SHP77 (cell line): ENCODE measurements at places on chromosomes 5 and 9.

DNA sequence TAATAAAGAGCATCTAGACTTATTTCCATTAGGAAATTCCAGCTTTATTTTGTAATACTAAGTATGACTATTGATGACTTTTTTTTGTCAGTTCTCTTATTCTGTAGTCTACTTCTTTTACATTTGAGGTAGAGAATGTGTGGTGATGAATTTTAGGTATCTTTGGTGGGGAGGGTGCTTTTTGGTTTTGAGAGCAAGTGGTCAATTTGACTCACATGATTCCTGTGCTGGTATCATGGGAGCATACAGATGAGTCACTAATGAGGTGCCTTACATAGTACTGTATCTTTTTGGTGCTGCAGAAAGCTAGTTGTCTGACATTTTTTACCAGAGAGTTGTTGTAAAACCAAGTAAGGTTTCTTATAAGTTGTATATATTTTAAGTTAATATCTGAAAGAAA, 35.3 kb downstream of the ERBIN start:
- no peak for DNase-seq

DNA sequence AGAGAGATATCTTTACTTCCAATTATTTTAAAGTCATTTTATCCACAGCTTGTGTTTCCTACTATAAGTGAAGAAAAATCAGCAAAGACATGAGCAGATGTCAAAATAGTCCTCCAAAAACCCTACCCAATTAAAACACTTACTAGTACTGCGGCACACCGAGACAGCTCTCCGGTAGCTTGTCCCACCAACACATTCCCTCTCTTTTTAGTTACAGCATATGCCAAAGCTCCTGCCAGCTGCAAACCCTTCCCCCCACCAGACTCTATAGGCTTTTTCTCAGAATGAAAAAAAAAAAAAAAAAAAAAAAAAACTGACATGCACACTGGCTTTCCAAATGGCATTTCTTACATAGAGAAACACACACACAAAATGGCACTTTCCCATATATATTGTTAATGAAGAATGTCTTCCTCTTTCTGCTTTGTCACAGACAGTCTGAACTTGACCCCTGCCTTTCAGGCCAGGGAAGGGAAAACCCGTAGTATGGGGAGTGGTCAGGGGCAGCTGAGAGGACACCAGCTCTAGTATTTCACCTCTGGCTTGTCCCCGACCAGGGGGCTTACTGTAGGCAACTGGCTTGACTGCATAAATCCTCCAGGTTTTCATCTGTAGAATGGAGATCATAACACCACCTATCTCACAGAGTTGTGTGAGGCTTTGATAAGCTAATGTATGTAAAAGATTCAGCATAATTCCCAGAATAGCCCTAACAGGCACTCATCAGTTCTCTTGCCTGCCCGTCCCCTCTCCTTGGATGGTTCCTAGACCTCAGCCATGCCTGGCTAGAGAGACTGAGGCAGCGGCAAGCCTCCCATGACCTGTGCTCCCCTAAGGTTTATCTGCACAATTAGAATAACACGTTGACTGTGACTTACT, 233.6 kb downstream of the CRB2 start:
- DNase-seq: no peak

DNA sequence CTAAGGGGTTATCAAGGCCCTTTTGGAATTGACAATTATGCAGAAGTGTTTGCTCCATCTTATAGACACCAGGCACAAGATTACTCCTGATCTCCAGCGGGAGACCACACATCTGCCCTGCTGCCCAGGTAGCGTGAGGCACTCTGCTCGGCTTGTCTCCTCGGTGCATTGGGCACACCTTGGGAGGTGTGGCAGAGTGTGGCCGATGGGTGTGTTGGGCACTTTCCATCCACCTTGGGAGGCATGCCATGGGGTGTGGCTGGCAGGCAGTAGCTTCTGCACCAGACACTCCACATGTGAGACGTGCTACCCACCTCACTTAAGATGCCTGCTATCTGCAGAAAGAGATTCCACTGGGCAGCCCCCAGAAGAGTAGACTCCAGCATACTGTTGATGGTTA, 54.1 kb downstream of the GADD45G start:
- DNase-seq: no peak

DNA sequence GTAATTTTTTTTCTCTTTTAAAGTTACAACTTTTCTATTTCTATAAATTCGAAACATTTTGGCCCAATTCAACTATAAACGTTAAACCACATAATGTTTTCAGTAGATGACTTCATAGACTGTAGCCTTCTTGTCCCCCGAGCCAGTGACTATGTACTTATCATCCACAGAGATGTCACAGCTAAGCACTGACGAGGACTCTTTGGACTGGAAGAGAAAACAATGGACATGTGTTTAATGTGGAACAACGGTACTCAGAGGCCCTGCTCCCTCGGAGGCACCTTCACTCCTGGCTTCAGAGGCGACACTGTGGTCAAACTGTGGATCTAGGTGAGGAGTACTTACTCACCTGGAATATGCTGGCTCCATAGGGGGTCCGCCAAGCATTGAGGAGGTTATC, 105.2 kb downstream of the TLE1 start:
- no peak for DNase-seq

GRCh38 chr5:172091956-172092732, 85.7 kb upstream of the FBXW11 start:
- DNase-seq: no peak
